ENCODE measurements at places on chromosomes 6 and 20.
A peak's percentile ranks its signal among the peaks of the same experiment; 100 is the strongest.

DNA sequence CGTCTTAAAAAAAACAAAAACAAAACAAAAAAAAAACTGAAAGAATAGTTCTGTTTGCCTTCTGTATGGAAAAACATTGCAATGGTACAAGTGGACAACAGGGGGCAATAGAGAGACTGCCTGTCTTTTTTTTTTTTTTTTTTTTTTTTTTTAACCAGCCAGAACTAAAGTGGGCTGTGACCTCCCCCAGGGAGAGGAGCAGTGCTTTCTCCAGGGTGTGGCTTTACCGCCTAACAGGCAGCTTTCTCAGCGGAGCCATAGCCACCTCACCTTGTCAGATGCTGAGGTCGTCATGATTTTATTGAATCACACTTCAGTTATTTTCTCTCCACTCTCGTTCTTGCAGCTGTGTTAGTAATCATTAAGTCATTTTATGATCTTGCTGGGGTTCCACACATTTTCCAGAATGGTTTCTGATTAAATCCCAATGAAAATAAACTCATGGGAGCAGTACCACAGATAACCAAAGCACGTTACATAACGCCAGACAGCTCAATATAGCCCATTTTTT, 78.4 kb downstream of the GMPR start:
- no peak for DNase-seq

- no peak for DNase-seq
Observed at GRCh38 chr6:41584668-41585205, 38.6 kb downstream of the FOXP4 start.

DNA sequence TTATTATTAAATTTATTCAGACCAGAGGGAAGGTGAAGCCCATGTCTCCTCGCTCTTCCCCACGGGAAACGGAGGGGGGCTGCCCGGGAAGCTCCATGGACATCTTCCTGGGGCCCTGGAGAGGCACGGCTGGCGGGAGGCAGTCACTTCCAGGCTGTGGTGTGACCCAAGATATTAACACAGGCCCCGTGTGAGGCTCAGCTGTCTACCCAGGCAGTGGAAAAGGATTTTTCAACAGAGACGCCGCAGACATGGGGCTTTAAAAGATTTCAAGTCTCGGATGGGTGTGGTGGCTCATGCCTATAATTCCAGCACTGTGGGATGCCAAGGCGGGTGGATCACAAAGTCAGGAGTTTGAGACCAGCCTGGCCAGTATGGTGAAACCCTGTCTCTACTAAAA, 117.9 kb downstream of the ERMARD start:
- DNase-seq = no peak

DNA sequence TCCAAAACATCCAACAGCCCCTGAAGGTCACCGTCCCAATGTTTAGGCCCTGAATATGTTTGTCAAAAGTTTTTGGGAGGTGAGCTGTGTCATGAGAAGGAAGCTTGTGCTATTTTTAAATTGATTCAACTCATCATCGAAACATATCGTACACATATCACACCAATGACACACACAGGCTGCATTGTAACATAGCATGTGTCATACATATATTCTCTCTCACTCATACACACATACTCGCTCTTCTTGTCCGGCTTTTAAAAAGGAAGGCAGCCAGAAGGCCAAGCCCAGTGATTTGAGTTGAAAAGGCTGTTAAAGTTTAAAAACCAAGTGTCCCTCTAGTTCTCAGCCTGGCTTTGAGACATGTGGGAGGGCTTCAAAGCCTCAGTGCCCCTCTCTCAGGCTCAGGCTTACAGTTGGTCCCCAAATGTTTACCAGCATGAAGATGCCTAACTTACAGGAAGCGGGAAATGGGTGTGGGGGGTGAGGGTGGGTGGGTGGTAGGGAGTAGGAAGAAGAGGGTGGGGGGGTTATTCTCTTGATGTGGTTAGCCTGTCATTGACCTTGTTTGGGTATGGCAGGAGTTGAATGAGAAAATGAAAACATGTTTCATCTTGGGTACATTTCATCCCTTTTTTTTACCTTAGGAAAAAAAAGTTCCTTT, 3.3 kb upstream of the PRDM1 start:
- DNase-seq = peak; percentile 86

- no peak for DNase-seq
Observed at GRCh38 chr6:70412252-70413113, 825 bp upstream of the FAM135A start.

DNA sequence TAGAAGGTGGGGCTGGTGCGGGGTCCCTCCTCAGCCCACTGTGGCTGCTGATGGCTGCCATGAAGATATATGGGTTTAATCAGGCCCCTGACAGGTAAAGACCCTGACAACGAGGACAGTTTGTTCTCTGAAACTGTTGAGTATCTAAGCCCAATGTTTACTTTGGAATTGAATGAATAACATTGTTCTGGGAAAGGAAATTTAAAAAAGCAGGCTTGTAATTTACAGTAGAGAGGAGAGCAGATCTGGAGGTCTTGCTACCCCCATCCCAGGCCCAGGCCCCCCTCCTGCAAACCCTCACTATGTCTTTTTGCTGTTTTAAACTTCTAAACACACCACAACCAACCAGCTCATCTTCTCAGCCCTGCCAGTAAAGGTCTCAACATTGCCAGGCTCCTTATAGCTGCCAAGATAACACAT, 171.3 kb downstream of the CDC5L start:
- DNase-seq = no peak

GRCh38 chr20:34717230-34718095, 13.3 kb downstream of the TP53INP2 start:
- DNase-seq = no peak

DNA sequence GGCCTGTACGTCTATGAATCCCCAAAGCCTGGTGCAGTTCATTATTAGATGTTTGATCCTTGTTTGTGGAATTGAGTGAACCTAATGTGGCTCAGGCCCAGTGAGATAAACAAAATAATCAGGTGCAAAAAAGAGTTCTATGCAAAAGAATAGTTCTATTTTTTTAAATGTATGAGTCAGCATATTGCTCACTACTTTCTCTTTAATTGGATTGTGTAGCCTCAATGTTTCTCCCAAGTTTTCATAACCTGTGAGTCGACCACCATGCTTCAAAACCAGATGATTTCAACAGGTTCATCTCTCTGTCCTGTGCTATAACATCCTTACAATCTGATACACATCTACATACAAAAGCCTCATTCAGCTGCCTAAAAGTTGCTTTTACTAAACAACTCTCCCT, 116.5 kb upstream of the HDAC2 start:
- no peak for DNase-seq

DNA sequence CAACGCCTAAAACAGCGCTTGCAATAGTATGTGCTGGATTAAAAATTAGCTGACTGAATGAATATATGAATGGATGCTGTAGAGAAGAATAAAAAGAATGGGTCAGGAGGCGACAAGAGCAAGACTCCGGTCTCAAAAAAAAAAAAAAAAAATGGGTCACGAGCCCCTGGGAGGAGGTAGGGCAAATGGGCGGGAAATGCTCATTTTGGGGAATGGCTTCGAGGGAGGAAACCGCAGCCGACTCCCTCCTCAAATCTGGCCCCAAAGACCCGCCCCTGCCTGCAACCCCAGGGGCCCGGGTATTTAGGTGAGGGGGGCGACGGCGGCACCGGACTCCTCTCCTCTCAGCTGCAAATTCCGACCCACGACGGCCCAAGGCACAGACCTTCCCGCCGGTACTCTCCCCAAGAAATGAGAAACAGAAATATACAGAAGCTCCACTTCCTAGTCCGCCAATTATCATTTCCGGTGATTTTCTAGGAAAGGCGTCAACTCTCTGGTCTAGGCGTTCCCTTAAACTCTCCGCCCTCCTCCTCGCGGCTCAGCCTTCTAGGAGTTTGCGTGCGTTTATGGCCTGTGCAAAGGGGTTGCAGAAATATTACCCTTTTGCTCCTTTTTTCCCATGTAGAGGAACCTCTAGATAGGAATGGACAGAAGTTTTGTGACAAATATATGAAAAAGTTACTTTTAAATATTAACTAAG, at the start of gene ZNF311:
ZNF311 (minus strand) TSS at position 133 of the 703 bp plus-strand sequence. CDS start 1,361 bp downstream, outside the sequence.
- peak; percentile 48 for DNase-seq

GRCh38 chr6:35218021-35218420, 4.3 kb downstream of the SCUBE3 start:
- DNase-seq = no peak

DNA sequence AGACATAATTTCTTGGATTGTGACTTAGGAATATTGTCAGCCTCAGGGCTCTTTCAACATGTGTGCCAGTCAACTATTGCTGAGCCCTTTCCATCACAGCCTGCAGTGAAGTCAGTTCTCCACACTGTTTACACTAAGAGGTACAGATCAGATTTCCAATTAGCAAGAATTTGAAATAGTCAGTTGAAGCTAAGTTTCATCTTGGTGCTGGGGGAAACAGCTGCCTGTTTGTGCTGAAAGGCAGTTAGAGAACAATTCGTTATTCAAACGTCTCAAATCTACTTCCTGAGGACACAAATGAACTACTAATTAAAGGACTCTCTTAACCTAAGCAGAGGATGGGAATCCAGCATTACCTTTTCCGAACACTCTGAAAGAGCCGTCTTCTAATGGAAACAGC, 25.9 kb downstream of the ADGRF1 start:
- no peak for DNase-seq

- no peak for DNase-seq
Observed at GRCh38 chr6:47598367-47598766, 100.0 kb upstream of the ADGRF4 start.

GRCh38 chr20:63974402-63975200, 4.8 kb downstream of the SAMD10 start:
- DNase-seq = no peak

GRCh38 chr6:56247654-56248122, 308 bp upstream of the COL21A1 start:
- no peak for DNase-seq

- DNase-seq = no peak
Observed at GRCh38 chr20:7493311-7493710, 446.9 kb downstream of the HAO1 start.

- DNase-seq = no peak
Observed at GRCh38 chr6:158068156-158068892, 86.7 kb downstream of the SYNJ2 start.

- DNase-seq = no peak
Observed at GRCh38 chr6:64817525-64817924, 889.5 kb downstream of the EYS start.

- no peak for DNase-seq
Observed at GRCh38 chr6:139605350-139605749, 230.9 kb upstream of the CITED2 start.

DNA sequence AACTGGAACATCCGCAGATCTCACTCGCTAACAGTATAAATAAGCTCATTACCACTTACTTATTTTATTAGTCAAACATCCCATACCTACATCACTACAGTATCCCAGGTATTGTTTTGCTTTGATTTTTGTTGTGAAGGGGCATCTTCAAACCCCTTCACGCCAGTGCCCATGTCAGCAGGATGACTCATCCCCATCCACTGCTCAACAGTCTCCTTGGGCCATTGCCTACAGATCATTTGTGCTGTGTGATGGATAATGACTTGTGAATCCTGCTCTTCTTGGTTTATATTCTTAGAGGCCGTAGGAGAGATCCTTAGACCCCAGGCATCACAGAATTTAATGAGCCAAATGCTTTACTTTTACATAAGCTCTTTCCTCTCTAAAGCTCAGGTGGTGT, 8.5 kb upstream of the SIRT5 start:
- no peak for DNase-seq
